ENCODE measurements at places on chromosomes 4 and X.

DNA sequence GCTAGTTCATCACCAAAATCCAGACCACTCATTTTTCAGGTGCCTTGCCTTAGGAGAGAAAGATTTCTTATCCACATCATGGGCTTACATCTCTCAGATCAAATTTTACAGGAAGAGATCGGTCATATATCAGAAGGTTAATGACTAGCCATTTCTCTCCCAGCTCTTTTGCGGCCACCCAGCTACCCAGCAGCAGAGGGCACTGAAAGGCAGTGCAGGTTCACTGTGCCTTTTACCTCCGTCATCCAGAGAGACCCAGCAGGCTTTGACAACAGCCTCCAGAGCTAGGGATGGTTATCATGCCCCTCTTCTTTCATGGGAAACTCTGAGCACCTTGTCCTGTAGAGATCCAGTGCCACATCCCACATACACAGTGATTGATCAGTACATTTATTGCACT, 384.8 kb downstream of the AFF2 start:
- no peak overlapping the region for H3K27ac ChIP-seq
- H3K4me3 ChIP-seq = no peak overlapping the region
- no peaks in the 10 kb centered on the region for H3K27me3 ChIP-seq
- no peaks in the 10 kb centered on the region for H3K4me1 ChIP-seq
- no peak for DNase-seq

GRCh38 chr4:99808260-99808857, 8.3 kb upstream of the DAPP1 start:
- no peak overlapping the region for H3K4me3 ChIP-seq
- no peaks in the 10 kb centered on the region for H3K4me1 ChIP-seq
- H3K27me3 ChIP-seq = peaks cover 18% of the 10 kb centered on the region
- no peak overlapping the region for H3K27ac ChIP-seq

DNA sequence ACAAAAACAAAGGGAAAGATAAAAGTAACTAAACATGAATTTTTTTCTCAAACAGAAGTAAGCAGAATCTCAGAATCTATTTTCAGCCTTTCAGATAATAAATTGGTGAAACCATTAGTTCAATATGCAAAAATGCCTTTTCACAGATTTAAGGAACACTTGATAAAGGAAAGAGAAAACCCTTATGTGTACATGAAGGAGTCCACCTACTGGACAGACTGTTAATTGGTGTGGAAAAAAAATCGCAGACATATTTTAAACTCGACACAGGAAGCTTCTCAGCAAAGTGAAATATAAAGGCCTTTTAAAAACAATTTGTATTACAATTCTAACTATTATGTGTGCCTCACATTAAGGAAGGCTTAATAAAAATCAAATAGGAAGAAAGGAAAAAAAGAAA, 22.3 kb downstream of the COX7B2 start:
- H3K27me3 ChIP-seq = no peaks in the 10 kb centered on the region
- DNase-seq = no peak
- H3K4me1 ChIP-seq = no peaks in the 10 kb centered on the region
- no peaks in the 10 kb centered on the region for H3K36me3 ChIP-seq

DNA sequence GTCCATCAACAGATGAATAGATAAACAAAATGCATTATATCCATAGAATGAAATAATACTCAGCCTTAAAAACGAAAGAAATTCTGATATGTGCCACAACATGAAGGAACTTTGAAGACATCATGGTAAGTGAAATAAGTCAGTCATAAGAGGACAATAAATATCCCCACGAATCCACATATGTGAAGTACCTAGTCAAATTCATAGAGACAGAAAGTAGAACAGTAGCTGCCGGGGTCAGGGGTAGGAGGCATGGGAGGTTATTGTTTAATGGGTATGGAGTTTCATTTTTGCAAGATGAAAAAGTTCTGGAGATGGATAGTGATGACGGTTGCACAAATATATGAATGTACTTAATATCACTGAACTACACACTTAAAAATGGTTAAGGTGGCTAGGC, 151.6 kb upstream of the MAP3K15 start:
- no peak overlapping the region for H3K27ac ChIP-seq
- H3K4me1 ChIP-seq = peaks cover 72% of the 10 kb centered on the region
- H3K36me3 ChIP-seq = peaks cover 9% of the 10 kb centered on the region
- peaks cover 5% of the 10 kb centered on the region for H3K27me3 ChIP-seq

DNA sequence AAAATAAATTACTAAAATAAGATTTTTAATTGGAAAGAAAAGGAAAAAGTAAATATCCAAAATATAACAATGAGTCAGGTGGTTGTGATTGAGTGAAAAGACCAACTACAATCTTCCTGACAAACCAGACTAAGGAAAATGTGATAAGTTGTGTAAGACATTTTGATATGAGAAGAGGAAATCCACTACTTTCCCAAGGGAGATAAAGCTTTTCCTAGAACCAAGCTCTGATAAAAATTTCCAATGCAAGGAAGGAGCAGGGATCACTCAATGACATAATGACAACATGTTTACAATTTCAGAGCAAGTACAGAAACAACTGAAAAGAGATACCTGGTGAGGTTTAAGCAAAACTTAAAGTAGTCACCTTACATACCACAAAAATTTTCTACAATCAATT, 305.1 kb upstream of the RASGEF1B start:
- no peaks in the 10 kb centered on the region for H3K36me3 ChIP-seq
- H3K27ac ChIP-seq = no peak overlapping the region
- no peak for DNase-seq
- no peak overlapping the region for H3K4me3 ChIP-seq
- no peaks in the 10 kb centered on the region for H3K4me1 ChIP-seq

DNA sequence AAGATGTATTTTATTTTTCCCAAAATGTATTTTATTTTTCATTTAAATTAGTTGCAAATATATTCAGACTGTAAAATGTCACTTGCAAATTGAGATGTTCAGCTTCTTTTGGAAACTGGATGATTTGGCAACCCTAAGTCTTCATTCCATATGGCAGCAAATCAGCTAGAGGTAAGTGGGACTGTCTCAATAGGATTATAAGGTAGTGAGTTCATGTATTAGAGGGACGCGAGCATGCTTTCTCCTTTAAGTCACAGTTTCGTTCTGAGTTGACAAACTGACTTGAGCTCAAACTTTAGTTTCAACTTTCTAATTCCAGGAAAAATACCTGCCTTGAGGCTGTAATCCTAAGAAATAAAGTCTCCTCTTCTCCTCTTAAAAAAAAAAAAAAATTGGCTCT, 44.2 kb upstream of the TMEM131L start:
- no peak overlapping the region for H3K27ac ChIP-seq
- H3K4me3 ChIP-seq = no peak overlapping the region
- H3K4me1 ChIP-seq = peaks cover 8% of the 10 kb centered on the region

DNA sequence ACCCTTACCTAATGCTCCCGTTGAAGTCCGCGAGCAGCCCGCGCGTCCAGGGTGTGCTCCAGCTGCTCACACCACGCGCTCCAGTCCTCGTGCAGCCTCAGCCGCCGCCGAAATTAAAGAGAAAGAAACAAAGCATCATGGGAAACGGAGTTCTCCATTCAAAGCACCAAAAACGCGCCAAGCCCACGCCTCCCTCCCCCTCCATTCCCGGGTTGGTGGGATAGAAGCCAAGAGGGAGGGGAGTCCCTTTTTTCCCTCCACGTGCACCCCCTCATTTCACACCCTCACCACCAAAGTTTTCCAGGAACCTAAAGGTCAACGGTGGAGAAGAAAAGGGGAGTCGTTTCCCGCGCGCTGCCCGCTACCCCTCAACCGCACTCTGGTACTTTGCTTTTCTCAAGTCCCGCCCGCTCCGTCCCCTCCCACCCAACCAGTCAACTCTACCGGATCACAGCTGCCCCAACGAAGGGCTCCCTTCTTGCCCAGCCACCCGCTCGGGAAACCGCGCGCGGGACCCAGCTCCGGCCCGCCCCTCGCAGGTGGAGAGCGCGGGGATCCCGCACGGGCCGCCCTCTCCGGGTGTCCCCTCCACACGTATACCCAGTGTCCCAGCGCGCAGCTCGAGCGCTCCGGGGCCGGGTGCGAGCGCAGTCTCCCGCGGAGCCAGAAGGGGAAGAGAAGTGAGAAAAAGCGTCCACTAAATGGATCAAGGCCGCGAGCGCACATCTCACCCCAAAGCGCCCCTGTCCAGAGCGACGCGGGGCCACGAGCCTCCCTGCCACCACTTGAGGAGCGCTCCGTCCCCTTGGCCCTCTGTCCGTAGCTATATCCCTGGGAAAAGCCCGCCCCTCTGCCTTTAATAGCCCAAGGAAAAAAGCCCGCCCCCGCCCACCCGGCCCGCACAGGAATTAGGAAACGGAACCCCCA, 65.1 kb upstream of the CCDC160 start:
- no peaks in the 10 kb centered on the region for H3K4me1 ChIP-seq
- H3K4me3 ChIP-seq = no peak overlapping the region
- no peak for DNase-seq
- peaks cover 13% of the 10 kb centered on the region for H3K27me3 ChIP-seq
- no peaks in the 10 kb centered on the region for H3K36me3 ChIP-seq
- no peak overlapping the region for H3K27ac ChIP-seq

DNA sequence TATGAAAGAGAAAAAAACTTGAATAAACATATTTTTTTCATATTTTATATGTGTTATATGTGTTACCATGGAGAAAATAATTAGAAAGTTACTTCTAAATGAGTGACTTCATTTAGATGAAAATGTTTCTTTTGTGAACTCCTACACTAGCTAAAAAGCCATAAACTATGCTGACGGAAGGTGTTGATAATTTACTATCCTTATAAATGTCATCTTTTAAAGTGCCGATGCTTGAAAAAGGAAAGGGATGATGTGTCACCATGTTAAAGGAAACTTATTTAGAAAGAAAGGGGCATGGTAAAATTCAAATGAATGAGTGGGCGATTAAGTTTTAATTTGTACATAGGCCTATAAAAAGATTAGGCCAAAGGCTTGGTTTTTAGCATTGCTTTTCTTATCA, 133.8 kb downstream of the SPRY1 start:
- no peaks in the 10 kb centered on the region for H3K4me1 ChIP-seq
- DNase-seq = no peak
- no peak overlapping the region for H3K4me3 ChIP-seq

DNA sequence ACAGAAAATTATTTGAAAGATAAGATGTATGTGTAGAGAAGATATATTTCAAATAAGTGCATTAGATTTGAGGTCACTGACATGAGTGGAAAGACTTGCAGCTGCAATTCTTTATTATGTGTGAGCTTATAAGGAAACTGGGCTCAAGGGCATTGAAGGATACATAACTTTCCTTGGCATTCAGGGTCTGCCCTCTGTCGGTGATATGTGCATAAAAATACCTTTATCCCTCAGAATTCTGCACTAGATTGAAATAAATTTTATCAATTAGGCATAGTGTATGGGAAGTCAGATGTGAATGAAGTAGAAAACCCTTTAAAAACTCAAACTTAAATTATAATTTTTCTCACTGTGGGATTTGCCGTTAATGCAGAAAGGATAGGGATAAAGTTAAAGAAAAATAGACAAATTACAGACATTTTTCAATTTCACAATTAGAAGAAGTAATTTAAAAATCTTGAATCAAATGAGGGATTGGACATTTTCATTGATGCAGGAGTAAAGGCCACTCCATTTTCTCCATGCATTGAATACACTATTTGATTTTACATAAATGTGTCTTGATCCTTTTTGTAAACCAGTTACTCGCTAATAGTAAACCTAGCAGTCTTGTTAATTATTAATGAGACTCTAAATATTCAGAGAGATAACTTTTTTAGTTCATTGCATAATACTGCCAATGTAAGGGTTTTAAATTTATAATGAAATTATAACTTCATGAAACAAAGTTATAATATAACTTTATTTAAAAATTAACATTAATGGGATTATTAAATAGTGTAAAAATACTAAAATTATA, 21.0 kb upstream of the ETNPPL start:
- no peaks in the 10 kb centered on the region for H3K36me3 ChIP-seq
- H3K4me1 ChIP-seq = no peaks in the 10 kb centered on the region
- no peak overlapping the region for H3K4me3 ChIP-seq
- peaks cover 3% of the 10 kb centered on the region for H3K27me3 ChIP-seq

DNA sequence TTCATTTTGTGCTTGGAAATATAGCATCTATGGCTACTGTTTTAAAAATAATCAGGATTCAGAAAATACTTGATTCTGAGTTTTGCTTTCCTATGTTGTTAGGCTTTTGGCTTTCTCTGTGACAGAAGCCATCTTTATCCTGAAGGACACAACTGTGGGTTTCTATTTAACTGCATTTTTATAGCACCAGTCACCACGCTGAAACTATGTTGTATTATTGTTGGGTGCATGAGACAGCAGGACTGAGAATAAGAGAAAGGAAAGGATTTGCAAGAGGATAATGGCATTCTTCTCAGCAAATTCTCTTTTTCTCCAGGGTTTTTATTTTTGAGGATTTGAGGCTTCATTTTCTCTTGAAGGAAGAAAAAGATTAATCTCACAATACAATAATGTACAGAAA, 10.1 kb upstream of the NEUROG2 start:
- H3K4me3 ChIP-seq = peak overlapping the region; percentile 68
- peak; percentile 67 for DNase-seq
- H3K36me3 ChIP-seq = peaks cover 8% of the 10 kb centered on the region
- H3K4me1 ChIP-seq = peaks cover 41% of the 10 kb centered on the region
- H3K27ac ChIP-seq = peak overlapping the region; percentile 79

GRCh38 chrX:122816288-122816687, 367.8 kb upstream of the GRIA3 start:
- no peak overlapping the region for H3K4me3 ChIP-seq
- H3K27ac ChIP-seq = no peak overlapping the region
- no peaks in the 10 kb centered on the region for H3K4me1 ChIP-seq
- no peak for DNase-seq

DNA sequence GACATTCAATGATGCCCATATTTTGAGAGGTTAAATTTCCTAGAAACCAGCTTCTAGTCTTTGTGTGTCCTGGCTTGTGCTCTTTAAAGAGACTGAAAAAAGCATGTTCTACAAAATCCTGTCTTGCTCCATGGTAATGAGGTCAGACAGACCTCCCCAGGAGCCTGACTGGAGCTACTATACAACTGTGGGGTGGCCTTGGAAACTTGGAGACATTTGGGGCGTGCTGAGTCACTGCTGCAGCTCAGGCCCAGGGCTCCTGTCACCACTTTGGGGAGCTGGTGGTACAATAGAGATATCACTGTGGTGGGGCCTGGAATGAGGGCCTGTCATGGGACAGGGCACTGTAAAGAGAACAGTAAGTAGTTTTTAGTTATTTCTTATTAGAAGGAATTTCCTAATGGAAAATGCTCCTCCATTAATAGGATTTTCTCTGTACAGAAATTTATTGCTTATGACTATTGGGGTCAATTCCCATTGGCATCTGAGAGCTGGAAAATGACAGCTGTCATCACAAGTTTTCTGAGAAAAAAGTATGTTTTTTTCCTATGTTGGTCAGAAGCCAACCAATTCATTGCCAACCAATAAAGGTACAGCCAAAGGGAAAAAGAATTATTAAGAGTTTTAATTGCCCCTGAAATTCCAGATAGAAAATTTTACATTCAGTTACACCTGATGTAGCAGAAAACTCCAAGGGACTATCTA, 207.4 kb upstream of the JADE1 start:
- peaks cover 2% of the 10 kb centered on the region for H3K27me3 ChIP-seq
- H3K36me3 ChIP-seq = no peaks in the 10 kb centered on the region
- H3K27ac ChIP-seq = peak overlapping the region; percentile 77
- DNase-seq = peak; percentile 53
- H3K4me3 ChIP-seq = peak overlapping the region; percentile 30

- H3K27ac ChIP-seq = no peak overlapping the region
- DNase-seq = no peak
- no peaks in the 10 kb centered on the region for H3K27me3 ChIP-seq
- peaks cover 15% of the 10 kb centered on the region for H3K4me1 ChIP-seq
- H3K4me3 ChIP-seq = no peak overlapping the region
- no peaks in the 10 kb centered on the region for H3K36me3 ChIP-seq
Measured at GRCh38 chr4:80787306-80787705, 243.2 kb upstream of the BMP3 start.

GRCh38 chr4:142565771-142566170, 280.3 kb downstream of the INPP4B start:
- DNase-seq = no peak
- peak overlapping the region; percentile 3 for H3K4me3 ChIP-seq
- no peak overlapping the region for H3K27ac ChIP-seq
- H3K4me1 ChIP-seq = peaks cover 50% of the 10 kb centered on the region
- peaks cover 9% of the 10 kb centered on the region for H3K36me3 ChIP-seq
